ENCODE measurements at places on chromosomes 7 and 10. TPM values are rescaled to one million over a fixed set of nuclear protein-coding genes. Genes with fewer than 3 reads are reported as not detected.

GRCh38 chr7:151104411-151105235 is 18.3 kb downstream of the AGAP3 start:
- no peak overlapping the region for H3K4me3 ChIP-seq
- no peaks in the 10 kb centered on the region for H3K4me1 ChIP-seq
- no peaks in the 10 kb centered on the region for H3K27me3 ChIP-seq
- no peak overlapping the region for H3K27ac ChIP-seq

Gene UCN3
- total RNA-seq: not detected

GRCh38 chr10:124198125-124198501 is 104.7 kb upstream of the CHST15 start:
- no peaks in the 10 kb centered on the region for H3K36me3 ChIP-seq
- no peak overlapping the region for H3K27ac ChIP-seq

DNA sequence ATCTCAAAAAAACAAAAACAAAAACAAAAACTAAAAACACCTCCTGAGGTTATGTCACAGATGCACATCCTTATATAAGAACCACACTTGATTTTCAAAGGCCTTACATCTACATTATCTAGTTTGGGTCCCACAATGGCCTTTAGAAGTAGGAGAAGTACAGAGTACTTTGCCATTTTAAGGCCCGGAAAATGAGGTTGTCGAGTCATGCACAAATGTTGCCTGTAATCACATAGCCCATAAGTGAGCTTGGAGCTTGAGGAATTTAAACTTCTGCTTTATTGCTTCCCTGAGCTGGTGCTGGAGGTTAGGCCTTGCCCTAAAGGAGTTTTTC is 9.7 kb upstream of the MKRN1 start:
- peaks cover 13% of the 10 kb centered on the region for H3K4me1 ChIP-seq
- no peaks in the 10 kb centered on the region for H3K27me3 ChIP-seq
- DNase-seq: no peak
- H3K4me3 ChIP-seq: no peak overlapping the region

Measured in activated CD4-positive, alpha-beta memory T cell treated with anti-CD3 and anti-CD28 coated beads for 36 hours (primary cell).